ENCODE measurements at places on chromosomes 16 and 17. TPM values are rescaled to one million over a fixed set of nuclear protein-coding genes. Genes with fewer than 3 reads are reported as not detected.

- DNase-seq = peak; percentile 47
Observed at GRCh38 chr16:88770461-88771293, 14.3 kb downstream of the PIEZO1 start.

DNA sequence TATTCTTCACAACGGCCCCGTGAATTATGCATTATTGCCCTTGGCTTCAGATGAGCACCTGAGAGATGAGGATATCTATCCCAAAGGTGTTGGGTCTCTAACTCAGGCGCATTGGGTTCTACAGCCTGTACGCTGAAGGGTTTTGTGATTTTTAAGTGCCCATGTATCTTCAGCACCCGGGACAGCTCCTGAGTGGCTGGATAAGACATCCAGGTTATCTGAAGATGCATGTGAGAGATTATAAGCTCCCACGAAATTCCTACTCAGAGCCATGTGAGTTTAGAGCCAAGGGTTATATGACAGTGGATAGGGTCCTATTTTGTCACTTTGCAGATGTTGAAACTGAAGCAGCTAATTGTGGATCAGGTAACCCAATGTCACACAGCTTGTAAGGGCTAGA is 612.3 kb upstream of the EEF2KMT start:
- peak; percentile 15 for DNase-seq

GRCh38 chr17:82238472-82239201 is 9.8 kb downstream of the SLC16A3 start:
- DNase-seq = no peak

DNA sequence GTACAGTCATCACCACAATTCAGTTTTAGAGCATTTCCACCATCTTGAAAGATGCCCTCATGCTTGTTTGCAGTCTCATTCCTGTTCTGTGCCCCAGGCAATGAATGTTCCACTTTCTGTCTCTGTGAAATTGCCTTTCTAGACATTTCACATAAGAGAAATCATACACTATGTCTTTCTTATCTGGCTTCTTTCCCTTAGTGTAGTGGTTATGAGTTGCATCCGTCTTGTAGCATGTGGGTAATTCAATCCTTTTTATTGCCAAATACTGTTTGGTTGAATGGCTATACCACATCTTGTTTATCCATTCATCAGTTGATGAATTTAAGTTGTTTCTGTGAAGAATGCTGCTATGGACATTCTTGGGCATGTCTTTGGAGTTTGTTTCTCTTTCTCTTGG is 132.5 kb upstream of the PLCG2 start:
- DNase-seq = no peak

FZD2 gene
- 55.1 TPM for polyA plus RNA-seq

Data from left renal cortex interstitium (tissue), 4 donors.